ENCODE measurements at places on chromosomes 3 and 15.

- DNase-seq = peak; percentile 91
Measured at GRCh38 chr3:53236112-53236841, 19.5 kb downstream of the TKT start.

DNA sequence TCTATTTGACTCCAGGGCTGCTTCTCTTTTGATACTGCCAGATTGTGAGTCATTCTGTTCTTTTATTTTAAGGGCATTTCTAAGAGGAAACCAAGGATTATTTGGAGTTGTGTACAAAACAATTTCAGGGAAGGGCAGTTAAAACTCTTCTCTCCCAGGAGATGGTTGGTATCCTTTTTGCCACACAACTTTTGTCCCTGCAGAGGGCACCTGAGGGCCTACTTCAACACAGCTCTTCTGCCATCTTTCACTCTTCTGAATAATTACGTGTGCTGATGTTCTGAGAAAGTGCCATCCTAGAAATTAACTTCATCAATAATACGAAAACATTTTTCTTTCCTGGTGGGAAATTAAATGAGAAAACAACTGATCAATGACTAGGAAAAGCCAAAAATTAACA is 75.7 kb upstream of the GADL1 start:
- DNase-seq = no peak

- no peak for DNase-seq
Measured at GRCh38 chr3:196335503-196335948, 2.7 kb downstream of the TM4SF19 start.

GRCh38 chr3:122923611-122924010 is 104.0 kb downstream of the SEMA5B start:
- no peak for DNase-seq

- no peak for DNase-seq
Measured at GRCh38 chr15:70051948-70052633, 45.6 kb downstream of the TLE3 start.

- no peak for DNase-seq
Measured at GRCh38 chr3:129180461-129180860, 3.2 kb downstream of the CNBP start.

DNA sequence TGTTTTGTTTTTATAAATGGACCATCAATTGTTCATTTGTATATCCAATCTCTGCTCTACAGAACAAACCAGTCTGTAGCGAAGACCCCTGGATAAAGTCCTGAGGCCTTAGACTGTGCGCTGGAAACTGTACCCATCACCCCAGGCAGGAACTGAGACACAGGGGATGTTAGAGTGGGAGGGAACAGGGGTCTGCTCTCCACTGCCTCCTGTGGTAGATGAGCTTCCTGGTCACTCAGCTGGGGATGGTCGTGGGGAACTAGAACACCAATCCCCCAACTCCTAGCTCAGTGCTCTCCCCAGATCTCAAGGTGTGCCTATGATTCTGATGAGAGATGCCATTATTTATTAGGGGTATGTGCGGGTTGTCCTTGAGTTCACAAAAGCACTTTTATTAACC is 340.2 kb upstream of the IGF1R start:
- DNase-seq = no peak

- no peak for DNase-seq
Measured at GRCh38 chr15:99495430-99496301, 70.1 kb upstream of the MEF2A start.

DNA sequence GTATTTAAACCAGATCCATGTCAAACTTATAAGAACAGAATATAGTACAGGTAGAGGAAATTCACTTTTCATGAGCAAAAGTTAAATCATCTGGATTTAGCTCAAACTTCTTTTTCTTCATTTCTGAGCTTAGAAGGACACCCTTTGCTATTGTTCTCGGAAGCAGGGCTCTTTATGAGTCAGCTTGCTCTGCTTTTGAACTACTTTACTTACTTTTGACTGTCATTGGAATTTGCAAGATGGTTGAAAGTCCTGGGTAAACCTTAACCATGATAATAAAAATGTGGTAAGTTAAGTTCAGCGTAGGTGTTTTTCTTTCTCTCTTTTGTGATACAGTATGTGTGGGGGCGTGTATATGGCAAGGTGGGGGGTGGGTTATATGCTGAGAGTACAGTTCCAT is 312.7 kb upstream of the DPH6 start:
- DNase-seq = no peak

- DNase-seq = no peak
Measured at GRCh38 chr3:16359331-16359730, 94.3 kb downstream of the OXNAD1 start.

- no peak for DNase-seq
Measured at GRCh38 chr3:180352261-180352660, 249.7 kb upstream of the TTC14 start.

GRCh38 chr3:177234121-177234520 is 36.8 kb upstream of the TBL1XR1 start:
- DNase-seq = no peak

- no peak for DNase-seq
Measured at GRCh38 chr3:155026999-155027591, 53.0 kb upstream of the MME start.

DNA sequence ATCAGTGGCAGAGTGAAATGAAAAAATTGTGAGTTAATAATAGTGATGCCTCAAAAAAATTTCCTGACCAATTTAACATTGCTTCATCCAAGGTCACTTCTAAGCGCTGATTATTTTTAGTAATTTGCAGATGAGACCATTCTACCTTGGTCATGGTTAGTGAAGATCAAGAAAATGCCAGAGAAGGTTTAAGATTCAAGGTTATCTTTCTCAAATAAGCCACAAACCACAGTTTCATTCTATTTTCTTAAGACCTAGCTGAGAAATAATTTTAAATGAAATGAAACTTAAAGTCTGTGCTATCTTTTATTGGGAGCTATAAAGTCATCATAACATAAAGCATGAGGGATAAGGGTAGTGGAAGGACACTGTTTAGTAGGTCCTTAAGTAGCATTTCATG is 353.9 kb upstream of the NAALADL2 start:
- DNase-seq = no peak

DNA sequence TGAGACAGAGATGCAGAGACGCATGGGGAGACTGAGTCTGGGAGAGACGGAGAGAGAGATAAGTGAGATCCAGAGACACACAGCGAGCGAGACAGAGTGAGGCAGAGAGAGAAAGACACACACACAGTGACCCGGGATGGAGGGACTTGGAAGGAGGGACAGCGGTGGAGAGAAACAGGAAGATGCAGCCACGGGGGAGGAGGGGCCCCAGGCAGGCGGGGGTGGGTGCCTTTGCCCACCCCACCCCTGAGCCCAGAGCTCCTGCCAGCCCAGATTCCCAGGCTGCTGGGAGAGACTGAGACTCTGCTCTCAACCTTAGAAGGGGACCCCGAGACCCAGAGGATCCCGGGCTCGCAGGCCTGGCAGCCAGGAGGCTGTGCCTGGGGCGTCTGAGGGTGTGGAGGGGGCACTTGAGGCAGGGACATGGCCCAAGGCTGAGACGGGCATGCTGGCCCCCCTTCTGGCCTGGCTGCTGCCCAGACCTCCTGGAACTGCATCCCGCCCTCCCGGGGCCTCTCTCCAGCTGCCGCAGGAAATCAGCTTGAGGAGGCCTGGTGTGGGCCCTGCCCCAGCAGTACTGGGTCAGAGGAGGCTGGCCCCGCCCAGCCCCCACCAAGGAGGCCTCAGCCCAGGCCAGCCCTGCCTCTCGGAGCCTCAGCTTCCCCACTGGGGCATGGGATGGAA is 18.1 kb downstream of the H1-8 start:
- DNase-seq = no peak

DNA sequence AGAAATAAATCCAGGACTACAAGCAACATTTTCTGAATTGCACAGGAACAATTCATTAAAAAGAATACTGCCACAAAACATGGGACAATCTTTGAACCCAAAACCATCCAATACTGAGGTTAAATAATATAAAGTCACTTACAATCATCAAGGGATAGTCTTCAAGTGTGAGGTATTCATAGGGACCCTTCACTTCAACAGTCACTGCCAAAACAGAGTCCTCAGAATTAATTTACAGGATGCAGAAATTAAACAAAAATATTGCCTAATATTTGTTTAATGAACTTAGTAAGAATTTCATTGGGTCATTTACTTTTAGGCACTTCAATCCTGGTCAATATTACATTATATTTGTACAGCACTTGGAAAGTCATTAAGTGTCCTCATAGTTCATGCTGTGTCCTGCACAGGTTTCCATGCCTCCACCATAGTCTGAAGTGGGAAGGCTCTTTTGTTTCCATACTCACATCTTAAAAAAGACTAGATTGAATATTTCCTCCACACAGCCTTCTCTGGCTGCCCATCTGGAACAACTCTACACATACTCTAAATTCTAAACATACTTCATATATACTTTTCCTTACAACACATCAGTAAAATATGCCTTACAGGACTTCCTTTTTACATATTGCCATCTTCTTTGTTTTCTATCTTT is 31.6 kb upstream of the VPS39 start:
- DNase-seq = no peak

- no peak for DNase-seq
Measured at GRCh38 chr3:195466251-195466650, 23.4 kb upstream of the ACAP2 start.

All from hematopoietic multipotent progenitor cell treated with erythropoietin and hydrocortisone succinate and interleukin-3 and kit ligand, for 17 days (in vitro differentiated cells).